NT2/D1 (cell line): ENCODE measurements at places on chromosomes 5 and 9.

DNA sequence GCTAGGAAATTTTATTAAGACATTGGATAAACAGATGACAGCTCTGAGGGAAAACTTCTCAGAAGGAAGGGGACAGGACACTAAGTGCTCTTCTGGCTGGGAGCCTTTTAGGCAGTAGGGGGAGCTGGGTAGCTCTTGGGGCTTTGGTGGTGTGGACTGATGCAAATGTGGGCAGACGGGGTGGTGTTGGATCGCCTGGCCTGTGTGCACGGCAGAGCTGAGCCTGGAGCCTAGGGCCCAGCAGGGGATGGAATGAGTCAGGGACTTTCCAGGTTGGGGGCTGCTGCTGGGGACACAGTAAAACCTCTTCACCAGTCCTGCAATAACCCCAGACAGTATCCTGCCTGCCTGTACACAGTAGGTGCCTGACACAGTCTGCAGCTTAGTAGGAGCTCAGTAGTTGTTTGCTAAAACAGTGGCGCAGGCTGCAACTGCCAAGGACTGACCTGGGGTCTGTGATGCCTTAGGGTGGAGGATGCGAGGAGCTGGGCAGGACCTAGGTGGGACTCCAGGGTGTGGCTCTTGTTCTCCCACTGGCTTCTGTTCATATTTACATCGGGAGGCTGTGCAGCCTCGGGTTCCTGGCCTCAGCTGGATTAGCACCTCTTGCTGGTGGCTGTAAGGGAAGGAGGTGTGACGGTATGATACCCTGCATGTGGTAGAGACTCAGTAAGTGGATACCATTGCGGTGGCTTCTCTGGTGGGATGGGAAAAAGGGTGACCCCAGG is 83.8 kb downstream of the DAB2IP start:
- peak; percentile 85 for DNase-seq

DNA sequence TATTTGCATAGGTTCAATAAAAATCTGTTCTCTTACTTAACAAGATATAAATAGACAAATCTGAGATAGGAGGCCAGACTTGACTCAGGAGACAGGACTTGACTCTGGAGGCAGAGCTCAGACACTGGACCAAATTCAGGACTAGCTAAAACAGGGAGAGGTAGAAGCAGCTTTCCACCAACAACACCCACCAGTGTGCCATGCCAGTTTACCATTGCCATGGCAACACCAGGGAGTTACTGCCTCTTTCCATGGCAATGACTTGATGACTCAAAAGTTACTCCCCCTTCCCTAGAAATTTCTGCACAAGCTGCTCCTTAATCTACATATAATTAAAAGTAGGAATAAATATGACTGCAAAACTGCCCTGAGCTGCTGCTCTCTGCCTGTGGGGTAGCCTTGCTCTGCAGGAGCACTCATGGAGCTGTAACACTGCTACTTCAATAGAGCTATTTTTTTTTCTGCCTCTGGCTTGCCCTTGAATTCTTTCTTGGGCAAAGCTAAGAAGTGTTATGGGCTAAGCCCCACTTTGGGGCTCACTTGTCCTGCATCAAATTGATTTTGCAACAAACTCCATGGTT is 473.0 kb downstream of the PLK2 start:
- no peak for DNase-seq

DNA sequence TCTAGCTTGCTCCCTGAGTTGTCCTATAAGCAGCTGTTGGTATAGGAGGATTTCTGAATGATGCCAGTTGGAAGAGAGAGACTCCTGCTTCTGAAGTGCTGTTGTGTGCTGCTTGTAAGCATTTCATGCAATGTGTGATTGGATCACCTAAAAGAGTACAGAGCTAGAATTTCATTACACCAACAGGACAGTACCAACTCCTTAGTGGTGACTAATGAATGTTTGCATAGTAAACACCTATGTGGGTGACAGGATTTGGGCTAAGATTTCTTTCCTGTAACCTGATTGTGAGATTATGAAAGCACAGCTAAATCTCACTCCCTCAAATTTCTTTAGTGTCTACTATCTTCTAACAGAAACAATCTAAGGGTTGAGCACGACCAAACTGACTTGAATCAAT is 67.0 kb downstream of the GCNT1 start:
- no peak for DNase-seq

GRCh38 chr9:98007251-98007928 is 24.2 kb downstream of the ANP32B start:
- DNase-seq, result no peak

DNA sequence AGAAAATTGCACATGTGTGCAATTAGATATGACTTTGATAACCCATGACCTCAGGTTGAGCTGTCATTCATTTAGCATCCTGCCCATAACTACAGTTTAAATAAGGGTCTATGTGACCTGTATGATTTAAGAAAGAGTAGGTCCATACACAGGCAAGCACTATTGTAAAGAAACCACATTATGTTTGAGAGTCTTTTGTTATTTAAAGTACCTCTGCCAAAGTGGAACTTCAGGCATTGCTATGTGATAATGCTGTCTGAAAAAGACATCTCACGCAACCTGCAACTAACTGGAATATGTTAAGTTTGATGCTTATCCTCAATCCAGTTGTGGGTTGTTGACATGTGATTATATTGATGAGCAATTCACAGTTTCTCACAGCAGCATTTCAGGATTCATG is 317.0 kb downstream of the TMEM161B start:
- DNase-seq, result no peak

DNA sequence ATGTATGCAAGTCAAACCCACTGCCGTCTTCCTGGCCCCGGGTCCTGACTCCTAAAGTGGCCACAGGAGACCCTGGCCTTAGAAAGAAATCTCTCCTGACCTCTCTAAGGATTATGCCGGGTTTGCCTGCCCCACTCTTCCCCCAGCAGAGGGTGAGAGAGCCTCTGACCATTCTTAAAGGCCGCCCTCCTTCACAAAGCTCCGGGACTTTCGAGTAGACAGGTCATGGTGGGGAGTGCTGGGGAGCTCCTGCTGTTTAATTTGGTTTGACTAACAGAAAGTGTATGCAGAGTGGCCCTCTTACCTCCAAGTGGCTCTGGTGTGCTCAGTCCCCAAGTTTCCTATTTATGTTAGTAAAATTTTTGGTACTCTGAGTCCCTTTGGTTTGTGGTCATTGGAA is 111.8 kb downstream of the LRRC70 start:
- DNase-seq, result no peak

GRCh38 chr5:181114284-181114843 is 16.6 kb downstream of the OR2V1 start:
- DNase-seq, result no peak

DNA sequence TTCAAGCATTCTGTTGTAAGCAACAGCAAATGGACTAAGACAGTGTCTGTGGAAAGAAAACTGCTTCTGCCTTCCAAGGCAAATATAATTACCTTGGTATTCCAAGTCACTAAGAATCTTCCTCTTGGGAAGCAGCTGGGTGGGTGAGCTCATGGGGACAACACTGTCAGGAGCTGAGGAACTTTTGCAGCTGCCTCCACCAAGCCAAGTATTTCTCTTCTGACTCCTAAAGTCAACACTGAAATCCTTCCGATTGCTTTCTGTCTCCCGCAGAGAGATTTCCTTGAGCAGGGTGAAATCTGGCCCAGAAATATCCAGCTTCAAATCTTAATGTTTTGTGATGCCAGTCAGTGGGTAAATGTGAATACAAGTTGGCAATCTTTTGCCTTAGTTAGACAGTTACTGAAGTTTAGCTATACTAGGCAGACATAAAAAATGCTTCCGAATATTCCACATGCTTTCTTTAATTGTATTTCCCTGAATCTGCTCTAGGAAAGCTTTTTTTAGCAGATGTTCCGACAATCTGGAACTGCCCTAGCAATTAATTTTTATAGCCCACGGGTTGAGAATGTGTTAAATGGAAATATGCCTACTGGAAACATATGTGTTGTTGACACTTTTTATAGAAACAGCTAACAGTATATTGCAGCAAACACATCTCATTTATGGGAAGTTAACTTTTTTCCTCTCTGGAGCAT is 369.9 kb upstream of the DAB2 start:
- no peak for DNase-seq

GRCh38 chr5:1374679-1375055 is 29.8 kb upstream of the CLPTM1L start:
- DNase-seq, result no peak

DNA sequence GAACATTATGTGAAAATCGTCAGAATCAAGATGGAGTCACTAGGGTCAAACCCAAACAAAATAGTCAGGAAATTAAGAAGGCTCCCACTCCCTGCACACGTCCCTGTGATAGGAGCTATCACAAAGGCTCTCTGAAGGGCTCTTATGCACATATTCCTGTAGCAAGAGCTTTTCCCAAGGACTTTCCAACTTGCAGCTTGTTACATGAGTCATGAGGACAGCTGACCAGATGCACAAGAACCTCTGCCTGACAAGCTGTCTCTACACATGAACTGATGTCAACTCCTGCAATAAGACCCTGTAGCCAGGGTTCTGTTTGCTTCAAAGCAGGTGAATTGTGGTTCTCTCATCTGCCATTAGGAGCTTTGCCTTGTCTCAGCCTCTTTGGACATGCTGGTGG is 122.4 kb downstream of the OLFM1 start:
- no peak for DNase-seq

DNA sequence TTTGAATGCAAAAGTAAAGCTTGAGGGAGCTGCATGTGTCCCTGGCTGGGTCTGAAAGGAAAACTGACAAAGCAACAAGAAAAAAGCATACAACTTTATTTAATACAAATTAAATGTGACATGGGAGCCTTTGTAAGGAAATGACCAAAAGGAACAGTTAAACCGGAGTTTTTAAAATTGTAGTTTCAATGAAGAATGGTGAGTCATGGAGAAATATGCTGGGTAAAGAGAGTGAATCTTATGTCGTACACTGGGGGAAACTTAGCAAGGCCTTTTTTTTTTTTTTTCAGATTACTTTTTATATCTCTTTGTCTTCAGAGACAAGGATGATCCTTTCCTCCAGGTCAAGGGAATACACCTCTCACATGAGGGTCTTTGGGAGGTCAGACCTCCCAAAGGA is 50.1 kb upstream of the FBXL17 start:
- DNase-seq, result no peak

DNA sequence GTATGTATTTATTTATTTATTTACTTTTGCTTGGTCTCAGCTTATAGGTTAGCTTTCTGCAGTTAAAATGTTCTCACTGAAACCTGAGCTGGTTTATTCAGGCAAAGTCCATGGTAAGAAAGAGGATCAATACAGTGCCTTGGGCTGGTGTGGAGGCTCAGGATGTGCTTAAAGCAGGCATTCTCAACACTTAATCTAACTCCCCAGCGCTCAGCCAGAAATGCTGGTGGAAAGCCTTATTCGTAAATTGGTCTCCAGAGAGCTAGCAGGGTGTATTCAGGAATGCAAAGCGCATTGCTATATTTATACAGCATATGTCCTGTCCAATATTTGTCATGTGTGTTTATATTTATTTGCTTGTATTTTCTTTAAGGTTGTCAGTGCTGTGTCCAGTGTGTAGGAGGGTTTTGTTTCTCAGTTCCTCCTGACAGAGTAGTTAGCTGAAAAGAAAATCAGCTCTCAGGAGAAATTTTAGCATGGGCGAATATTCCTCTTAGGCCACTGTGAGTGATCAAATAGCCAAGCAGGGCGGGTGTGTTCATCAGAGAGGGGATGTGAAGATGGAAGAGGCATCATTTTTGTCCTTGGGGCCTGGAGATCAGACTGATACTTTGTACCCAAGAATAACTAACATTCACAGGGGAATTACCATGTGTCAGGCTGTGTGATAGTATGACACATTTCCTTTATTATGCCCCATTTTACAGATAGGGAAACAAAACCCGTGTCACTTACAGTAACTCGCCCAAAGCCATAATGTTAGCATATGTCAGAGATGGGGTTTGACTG is 65.8 kb downstream of the DOCK2 start:
- DNase-seq, result no peak

DNA sequence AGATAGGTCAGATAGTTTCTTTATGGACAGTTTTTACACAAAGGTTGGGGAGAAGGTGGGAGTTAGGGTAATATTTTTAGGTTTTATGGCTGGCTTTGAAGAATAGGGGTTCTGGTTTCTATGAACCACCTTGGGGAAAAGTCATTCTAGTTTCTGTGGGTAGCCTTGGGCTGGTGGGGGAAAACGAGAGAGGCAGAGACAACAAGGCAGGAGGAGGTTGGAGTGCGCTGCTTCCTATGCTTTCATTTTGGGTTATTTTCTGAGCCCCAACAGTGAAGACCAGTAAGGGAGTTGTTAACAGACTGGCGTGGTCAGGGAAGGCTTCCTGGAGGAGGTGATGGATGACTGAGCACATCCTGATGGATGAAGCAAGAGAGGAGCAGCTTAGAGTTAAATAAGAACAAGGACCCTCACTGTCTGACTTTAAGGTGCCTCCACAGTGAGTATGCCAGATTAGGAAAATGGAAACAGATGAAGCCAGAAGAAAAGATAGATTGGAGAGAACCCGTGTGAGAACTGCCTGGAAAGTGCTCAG is 81.9 kb downstream of the PDZD2 start:
- no peak for DNase-seq

GRCh38 chr9:93586290-93587057 is 10.1 kb downstream of the PHF2 start:
- no peak for DNase-seq

DNA sequence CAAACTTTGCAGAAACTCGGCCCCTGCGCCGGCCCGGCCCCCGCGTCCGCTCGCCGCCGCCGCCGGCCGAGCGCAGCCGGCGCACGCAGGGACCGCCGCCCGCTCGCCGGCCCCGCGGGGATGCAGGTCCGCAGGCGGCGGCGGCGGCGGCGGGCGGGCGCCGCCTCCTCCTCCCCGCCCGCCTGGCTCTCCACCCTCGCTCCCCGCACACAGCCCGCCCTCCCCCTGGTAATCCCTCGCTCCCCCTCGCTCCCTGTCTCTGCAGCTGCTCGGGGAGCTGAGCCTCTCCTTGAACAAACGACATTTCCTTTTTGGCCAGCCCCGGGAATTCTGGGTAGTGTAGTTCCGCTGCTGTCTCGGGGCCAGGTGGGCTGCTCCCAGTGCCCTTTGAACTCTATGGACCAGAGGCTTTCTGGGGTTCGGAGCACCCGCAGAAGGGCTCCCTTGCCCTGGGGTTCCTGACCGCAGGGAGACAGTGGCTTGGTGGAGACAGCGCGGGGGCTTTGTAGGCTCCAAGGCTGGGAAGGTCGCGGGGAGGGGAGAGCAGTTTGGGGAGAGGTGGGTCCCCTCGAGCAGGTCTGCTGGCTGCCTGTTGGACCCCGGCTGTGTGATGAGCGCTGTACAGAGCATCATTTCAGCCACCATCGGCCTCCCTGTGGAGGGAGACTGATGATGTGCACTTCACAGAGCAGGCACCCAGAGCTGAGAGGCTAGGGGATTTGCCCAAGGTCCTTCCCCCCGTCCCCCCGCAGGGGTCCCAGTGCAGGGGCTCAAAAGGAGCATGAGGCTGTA is 1.8 kb upstream of the FAM78A start:
- peak; percentile 88 for DNase-seq

DNA sequence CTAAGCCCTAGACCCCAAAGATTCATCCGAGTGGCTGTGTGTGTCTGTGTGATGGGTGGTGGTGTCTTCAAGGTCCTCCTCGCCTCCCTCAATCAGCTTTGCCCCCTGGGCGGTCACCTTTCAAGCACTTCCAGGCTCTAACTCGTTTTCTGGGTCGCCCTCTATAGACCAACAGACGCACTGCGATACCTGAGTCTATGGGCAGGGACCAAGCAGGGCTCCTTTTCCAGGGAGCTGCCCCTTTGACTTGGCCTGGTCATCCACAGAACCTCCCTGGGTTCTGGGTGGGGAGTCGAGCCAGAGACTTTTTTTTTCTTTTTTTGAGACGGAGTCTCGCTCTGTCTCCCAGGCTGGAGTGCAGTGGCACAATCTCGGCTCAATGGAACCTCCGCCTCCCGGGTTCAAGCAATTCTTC is 1.1 kb downstream of the SLC27A4 start:
- DNase-seq, result no peak
